ENCODE measurements at places on chromosomes 11 and 22.

DNA sequence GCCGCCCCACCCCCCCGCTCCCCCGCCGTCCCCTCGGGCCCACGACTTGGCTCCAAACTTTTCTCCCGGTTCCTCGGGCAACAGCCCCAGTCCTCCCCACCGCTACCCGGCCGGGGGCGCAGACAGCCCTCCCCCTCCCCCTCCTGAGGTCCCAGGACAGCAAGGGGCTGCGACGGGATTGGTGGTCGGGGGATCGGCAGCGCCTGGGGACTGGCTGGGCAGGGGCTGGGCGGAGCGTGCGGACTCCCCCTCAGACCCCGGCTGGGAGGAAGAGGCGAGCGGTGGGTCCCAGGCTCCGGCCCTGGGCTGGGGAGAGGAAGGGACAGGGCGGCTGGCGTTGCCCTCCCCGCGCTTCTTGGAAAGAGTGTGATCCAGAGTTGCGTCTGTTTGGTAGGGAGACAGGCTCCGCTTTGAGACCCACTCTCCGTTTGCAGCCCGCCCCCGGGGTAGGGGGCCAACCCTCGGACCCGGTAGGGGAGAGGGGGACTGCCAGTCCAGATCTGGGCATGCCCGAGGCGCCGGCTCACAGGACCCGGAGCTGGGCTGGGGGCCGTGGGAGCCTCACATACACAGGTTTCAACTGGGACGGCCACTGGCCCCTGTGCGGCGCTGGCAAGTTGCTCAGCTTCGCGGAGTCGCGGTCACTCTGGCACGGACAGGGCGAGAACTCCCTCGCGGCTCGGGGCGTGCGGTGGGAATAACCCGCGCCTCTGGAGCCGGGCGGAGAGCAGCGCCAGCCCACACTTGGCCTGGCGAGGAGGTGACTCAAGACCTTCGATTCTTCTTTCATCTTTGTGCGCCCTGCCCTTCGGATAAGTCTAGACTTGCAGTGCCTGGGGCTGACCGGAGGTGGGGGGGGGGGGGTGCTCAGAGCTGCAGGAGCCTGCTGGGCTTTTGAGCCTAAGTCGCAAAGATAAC is 999 bp downstream of the TSKU start:
- peak; percentile 84 for DNase-seq

DNA sequence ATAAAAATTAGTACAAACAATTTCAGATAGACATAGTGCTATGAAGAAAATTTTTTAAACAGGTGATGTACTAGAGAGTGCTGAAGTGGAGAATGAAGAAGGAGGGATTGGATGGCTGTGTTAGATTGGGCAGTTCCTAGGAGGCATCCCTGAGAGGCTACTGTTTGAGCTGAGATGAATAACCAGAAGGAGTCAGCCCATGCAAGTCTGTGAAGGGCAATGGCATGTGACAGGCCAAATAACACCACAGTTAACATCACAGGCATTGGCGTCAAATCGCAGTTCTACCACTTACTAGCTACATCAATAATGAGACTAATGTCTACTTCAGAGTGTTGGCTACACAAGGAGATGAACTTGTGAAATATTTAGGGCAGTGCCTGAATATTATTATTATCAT is 35.4 kb downstream of the HORMAD2 start:
- no peak for DNase-seq

- no peak for DNase-seq
Observed at GRCh38 chr11:94751218-94751609, 16.9 kb upstream of the AMOTL1 start.

GRCh38 chr11:45665206-45665932 is at the start of gene CHST1:
CHST1 (minus strand) TSS chr11:45665622; CDS start chr11:45650923, 14,699 bp downstream.
- DNase-seq: no peak

GRCh38 chr22:49786976-49787706 is 40.5 kb downstream of the BRD1 start:
- no peak for DNase-seq

DNA sequence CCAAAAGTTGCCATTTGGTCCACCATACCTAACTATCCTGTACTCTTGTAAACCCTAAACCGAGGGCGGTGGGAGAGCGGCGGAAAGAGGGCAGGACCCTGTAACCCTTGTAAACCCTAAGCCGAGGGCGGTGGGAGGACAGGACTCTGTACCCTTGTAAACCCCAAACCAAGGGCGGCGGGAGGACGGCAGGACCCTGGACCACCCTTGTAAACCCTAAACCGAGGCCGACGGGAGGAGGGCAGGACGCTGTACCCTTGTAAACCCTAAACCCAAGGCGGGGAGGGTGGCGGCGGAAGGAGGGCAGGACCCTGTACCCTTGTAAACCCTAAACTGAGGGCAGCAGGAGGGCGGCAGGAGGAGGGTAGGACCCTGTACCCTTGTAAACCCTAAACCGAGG is 12.5 kb upstream of the OR52I2 start:
- no peak for DNase-seq

DNA sequence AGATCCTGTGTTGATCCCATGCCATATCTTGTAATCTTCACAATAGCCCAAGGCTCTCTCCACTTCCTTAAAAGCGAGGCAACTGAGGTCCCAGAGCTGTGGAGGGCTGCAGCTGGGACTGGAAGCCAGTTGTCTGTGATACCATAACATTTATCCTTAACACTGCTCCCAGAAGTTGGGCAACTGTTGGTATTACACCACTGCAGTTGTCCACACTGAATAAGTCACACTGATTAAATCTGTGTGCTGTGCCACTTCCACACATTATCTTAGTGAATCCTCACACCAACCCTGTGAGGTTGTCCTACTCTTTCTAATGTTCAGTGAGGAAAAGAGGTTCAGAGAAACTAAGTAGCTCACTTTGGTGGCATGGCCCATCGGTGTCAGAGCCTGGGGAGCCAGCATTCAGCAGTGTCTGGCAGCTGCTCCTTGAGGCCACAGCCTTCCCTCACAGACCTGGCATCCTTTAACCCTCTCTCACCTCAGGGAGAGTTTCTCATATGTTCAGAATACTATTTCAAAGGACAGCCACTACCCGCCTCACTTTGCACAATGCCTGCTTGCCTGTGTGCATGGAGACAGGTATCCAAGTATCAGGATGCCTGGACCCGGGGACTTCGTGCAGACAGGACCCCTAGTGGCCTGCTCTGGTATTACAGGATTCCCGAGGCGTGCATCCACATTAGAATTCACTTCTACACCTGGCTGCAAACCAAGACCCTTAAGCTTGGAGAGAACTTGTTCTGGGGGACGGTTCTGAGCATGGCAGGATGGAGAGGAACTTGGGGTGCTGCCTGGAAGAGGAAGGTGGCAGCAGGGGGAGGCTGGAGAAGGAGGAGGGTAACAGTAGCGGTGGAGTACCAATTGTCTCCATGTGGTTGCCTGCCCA is 221.9 kb upstream of the TBCEL start:
- peak; percentile 79 for DNase-seq

- no peak for DNase-seq
Observed at GRCh38 chr22:49807780-49808708, 19.6 kb downstream of the BRD1 start.

DNA sequence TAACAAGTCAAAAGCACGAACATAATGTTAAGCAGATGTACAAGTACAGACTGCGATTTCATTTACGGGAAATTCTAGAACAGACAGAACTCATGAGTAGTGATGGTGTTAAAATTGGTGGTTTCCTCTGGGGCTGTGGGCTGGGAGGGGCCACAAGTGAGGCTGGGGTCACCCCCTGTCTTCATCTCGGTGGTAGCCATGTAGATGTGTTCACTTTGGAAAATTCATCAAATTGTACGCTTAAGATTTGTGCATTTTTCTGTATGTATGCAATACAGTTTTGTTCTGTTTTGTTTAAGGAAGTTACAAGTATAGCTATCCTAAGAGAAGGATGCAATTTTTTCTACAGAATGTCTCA is 504 bp upstream of the ASCC2 start:
- DNase-seq: no peak

- DNase-seq: no peak
Observed at GRCh38 chr11:38384568-38384967, 1786.5 kb upstream of the RAG2 start.

DNA sequence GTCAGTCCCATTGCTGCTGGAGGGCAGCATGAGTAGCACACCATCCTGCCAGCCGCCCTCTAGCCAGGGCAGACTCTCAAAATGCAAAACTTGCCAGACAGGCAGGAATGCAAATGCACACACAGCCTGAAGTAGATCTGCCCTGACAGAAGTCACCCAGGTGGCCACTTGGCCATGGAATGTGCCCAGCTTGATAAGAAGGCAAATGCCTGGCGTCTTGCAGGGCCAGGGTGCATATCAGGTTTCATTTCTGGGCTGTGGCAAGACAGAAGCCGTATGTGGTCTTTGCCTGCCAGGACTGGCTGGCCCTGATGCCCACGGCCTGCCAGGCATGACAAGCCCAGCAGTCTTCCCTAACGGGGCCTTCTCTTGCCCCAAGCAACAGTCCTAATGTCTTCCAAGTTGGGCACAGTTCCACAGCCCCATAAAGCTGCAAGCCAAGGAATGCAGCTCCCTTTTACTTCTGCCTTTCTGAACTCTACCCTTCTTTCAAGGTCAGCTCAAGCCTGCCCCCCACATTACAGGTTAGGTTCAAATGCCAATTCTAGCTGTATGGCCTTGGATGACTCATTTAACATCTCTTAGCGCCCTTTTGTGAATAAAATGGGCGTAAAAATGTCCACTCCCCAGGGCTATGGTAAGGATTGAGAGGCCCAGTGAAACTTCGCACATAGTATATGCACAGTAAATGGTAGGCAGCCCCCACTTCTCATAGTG is 29.7 kb downstream of the POU2AF3 start:
- DNase-seq: no peak

DNA sequence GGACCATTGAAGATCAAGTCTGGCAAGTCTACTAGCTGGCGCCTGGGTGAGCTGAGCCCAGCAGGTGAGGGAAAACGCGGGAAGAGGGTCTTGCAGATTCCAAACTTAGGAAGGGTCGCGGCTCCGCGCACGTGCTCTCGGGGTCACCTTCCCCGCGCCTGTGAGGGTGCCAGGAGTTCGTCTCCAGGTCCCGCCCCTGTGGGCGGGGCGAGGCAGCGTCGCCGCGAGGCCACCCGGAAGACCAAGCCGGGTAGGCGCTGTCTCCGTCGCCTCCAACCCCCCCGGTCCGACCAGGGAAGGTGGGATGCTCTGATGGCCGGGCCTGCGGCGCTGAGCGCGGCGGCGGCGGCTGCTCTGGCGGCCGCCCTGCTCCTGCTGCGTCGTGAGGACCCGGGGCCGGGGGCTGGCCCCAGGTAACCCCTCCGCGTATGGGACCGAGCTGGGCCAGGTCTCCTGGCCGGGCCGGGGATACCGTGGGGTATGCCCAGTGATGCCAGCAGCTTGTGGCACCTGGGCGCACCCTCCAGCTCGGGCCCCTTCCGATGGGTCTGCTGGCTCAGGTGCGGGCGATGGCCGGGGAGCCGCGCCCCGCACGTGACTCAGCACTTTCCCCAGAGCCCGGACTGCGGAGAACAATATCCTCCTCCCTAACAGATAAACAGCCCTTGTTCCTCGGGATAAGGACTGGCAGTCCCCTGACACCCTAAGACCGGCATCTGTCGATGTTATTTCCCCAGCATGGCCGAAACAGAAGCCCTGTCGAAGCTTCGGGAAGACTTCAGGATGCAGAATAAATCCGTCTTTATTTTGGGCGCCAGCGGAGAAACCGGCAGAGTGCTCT is at the start of gene HTATIP2:
Gene HTATIP2 (plus strand): TSS at position 215 of the 841 bp plus-strand sequence. CDS start 524 bp downstream, at position 739.
- DNase-seq: peak; percentile 68

Measured in HuH-7 (cell line).